C1 segment of cervical spinal cord (tissue), 14 donors: ENCODE measurements at places on chromosomes 12 and 14.

DNA sequence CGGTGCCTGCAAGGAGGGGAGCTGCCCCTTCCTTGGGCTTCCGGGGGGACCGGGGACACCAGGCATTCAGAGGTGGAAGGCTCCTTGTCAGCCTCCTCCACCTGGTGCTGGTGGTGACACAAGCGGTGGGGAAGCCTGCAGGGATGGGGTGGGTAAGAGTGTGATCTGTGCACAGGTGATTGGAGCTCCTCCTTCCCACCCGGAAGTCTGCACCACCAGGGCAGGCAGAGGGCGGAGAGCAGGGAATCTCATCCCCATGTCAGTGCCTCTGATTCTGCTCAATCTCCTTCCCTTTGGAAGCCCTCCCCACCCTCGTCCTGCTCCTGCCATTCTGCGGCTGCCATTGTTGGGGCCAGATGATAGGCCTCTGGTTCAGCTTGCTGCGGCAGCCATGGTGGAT is 238.1 kb upstream of the CRY1 start:
- no peak for DNase-seq

DNA sequence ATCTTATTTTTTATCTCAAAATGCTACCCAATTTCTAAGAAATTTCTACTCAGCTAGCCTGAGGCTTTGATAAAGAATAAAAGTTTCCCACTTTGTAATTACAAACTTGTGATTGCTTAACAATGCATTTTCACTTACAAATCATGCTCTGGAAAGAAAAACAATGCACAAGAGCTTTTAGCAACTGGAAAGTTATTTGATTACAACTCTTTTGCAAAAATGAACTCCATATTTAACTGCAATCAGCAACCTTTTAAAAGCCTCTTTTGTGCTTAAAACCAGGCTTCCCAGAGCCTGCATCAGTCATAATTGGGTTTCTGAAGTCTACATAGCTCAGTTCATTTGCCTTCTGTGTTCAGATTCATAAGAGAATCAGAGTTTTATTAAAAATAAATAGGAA is 395.2 kb downstream of the PAWR start:
- DNase-seq: no peak

DNA sequence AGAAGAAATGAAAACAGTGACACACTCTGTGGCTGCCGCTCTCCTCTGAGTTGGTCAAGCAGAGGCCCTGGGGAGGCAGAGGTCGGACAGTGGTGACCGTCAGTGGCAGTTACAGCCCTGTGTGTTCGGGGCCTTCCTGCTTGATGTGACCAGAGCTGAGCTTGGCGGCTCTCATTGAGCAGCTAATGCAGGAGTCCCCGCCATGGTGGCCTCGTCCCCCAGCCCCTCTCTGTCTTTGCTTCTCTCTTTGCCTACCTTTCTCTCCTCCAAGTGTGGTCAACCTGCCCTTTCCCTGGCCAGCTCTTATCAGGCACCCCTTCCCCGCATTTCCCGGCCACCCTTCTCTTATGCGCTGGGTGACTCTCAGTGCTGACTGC is 362.8 kb downstream of the CACNA1C start:
- DNase-seq: no peak

DNA sequence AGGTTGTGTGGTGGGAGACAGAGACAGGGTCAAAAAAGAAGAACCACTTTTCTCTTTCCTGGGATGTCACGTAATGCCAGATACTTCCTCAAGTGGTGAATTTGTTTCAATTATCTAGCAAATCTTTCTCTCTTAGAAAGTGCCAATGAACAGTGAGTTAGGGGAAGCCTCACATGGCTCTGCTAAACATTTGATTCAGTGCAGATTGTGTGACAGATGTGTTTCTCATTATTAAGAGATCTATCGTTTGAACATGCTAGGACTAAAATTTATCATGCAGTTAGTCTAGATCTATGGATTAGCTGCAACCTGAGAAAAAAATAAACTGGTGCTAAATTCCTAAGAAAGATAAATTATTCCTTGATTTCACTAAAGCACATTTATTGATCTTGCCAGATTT is 247.8 kb downstream of the MDGA2 start:
- no peak for DNase-seq

DNA sequence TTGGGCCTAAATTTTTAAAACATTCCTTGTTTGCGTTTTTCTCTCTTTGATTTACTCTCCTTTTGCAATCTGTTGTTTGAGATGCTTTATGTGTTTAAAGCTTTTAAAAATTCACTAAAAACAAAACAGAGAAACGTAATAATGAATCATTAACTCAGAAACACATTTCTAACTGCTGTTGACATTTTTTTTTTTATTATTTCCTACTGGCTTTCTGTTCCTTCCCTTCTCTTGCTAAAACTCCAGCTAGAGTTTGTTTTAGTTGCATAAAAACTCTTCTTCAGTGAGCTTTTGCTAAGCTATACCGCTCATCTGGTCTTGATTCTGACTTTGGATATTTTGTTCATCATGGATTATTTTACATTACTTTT is 29.0 kb upstream of the SRGAP1 start:
- DNase-seq: no peak

DNA sequence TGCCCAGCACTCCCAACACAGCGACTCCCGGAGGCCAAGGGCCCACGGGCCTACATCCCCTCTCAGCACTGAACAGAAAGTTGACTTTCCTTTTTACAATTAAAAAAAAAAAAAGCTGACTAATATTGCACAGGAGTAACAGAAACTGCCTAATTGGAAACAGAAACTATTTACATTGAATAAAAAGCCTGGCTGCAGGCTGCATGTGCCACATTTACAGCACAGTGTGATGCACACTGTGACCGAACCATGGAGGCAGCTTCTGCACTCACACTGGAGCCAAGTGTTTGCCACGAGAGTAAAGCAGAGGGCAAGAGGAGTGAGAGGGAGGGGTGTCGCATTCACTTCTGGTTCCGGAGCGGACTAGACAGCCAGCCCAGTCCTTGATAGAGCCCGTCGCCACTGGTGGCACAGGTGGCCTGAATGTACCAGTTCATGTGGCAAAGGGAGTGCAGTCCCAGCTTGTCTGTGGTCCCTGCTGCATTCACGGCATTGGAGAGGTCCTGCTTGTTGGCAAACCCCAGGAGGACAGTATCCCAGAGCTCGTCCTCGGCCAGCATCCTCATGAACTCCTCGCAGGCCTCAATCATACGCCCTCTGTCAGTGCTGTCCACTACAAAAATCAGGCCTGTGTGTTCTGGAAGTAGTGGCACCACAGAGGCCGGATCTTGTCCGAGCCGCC is 59.2 kb downstream of the SPPL3 start:
- peak; percentile 39 for DNase-seq

GRCh38 chr14:75274899-75275569 is 3.6 kb upstream of the FOS start:
- DNase-seq: peak; percentile 57

- no peak for DNase-seq
Measured at GRCh38 chr14:75764020-75764419, 103.0 kb downstream of the TTLL5 start.

DNA sequence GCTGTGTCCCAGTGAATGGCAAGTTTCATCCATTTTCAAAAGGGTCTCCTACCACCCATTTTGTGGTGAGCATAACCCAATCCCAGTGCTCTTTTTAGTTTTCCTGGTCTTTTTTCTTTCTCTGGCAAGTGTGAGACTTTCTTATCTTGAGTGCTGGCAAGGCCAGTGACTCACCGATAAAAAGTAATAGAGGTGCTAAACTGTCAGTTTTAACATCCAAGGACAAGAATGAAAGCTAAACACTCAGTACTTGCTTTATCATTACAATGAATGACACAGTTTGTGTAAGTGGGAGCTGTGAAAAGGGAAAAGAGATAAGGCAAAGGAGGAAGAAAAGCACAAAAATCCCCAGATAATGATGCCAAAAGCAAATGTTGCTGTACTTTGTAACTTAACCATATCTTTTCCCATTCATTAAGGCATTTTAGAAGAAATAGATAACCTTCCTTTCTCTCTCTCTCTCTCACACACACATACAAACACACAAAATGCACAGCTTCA is 4.9 kb upstream of the LRIG3 start:
- no peak for DNase-seq

DNA sequence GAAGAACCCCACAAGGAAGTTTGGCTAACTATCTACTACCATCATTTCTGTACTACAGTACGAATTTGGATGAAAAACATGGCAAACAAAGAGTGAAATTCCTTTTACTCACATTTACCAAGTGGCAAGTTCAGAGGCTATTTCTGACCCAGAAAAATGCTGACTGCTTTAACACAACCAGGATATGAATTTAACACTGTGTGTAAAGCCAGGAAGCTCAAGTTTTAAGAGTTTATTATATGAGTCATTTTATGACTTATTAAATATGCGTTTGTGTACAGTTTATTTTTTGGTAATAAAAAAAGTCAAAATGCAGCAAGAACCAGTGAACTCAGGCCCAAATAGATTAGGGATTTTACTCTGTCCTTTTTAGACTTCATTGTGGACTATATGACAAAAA is 58.4 kb upstream of the STAC3 start:
- no peak for DNase-seq

DNA sequence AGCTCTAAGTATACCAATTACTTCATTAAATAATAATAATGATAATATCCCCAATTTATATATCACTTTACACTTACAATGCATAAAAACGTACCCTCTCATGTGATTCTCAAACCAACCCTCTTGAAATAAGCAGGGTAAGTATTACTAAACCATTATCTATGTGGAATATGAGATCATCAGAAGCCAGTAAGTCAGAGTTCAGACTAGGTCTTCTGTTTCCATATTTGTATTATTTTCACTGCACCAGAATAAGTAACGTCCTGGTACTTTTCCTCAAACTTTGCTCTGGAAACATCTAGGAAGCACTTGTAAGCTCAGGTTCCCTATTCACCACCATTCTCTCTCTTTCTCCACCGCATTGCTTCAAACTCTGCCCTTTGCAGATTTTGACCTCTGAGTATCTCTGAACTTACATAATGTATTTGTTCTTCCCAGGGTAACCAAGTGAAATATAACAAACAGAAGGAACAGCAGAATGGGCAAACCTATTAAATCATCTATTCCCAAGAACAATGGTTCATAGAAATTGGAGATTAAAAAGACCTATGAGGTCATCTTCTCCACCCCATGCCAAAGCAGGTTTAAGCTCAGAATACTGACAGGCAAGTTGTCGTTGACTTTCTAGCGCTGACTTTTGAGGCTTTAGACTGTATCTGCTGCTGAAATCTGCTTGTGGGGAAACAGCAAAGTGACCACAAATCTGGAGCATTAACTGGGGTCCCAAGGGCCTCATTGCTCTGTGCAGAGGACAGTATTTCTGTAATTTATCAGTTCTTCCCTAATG is 161.3 kb upstream of the FAR2 start:
- DNase-seq: no peak

- no peak for DNase-seq
Measured at GRCh38 chr12:120264904-120265472, 542 bp downstream of the PXN start.

- DNase-seq: no peak
Measured at GRCh38 chr14:93231129-93231979, 24.3 kb downstream of the UBR7 start.

DNA sequence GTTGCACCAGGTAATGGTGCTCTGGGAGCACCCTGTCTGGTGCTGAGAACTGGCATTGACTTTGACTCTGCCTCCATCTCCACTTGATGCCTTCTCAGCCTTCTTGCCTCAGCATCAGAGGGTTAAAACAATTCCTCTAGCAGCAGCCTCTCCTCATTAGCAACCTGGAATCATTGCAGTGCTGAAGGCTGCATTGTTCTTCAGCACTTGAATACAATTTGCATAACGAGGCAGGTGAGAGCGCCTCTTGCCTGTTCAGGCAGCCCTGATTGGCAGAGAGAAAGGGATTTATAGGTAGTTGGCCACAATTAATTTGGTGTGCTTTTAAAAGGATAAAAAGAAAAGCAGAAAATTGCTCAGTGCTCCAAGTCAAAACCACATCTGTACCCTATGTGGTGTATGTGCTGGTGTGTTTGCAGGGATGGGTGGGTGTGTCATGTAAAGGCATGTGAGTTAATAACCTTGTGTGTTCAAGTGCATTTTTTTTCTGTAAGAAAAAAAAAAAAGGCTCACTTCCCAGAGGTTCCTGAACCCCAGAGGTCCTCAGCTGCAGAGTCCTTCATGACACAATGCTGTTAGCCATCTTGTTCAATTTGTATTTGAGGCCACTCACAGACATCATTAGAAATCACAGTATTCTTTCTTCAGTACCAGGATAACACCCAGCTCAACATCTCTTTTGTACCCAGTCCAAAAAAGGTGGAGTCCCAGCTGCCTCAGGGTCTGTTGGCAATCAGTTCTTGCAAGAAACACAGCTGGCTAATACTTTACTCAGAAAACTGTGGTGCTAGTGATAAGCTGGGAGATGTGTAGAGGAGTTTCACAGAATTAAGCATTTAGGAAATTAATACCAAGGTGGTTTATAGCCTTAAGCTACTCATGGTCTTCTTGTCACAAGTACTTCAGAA is 385.6 kb downstream of the GRIN2B start:
- no peak for DNase-seq

DNA sequence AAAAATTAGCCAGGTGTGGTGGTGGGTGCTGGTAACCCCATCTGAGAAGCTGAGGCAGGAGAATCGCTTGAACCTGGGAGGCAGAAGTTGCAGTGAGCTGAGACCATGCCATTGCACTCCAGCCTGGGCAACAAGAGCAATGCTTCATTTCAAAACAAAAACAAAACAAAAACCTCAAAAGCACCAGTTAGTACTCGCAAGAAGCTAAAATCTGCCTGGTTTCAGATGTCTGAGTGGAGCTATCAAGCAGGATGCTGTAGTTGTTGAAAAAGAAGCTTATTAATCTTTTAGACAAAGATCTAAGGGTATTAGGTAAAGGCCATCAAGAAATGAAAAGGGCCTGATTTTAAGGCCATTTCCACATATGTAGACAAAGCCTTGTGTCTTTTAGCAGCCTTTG is 50.9 kb downstream of the SUPT16H start:
- no peak for DNase-seq

DNA sequence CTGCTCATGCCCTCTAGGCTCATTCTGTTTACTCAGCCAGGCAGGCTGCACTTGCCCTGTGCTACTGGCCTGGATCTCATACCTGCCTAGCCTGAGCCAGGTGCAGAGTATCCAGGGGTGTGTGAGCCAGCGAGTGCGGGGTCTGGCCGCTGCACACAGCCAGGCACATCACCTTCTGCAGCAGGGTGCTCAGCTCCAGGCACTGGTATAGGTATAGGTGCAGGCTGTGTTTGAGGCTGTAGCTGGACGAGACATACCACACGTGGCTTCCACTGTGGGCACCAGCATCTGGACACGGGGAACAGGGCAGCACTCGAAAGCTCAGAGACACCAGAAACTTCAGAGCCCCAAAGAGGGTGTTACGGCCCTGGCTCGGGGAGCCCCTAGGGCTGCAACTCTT is 424.2 kb downstream of the RERGL start:
- DNase-seq: no peak

DNA sequence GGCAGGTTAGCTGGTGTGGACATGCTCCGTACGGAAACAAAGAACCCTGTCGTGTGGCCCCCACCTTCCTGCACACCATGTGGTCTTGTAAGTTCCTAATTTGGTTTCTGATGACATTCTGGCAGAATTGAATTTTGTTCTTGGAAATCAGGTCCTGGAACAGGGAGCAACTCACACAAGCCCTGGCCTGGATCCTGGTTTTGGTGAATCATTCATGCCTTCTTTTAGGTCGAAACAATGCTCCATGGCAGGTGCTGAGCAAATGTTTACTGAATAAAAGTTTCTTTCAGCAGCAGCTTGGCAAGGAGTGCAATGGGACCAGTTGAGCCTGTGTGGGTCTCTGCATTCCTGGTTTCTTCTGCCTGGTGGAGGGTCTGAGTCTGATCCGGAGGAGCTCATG is 978.4 kb downstream of the BCL11B start:
- DNase-seq: no peak
